T-helper 2 cell treated with Interferon-gamma antibody and Interleukin-4, amounts not matched to agents 5 μg/mL and 100 μg/mL, for 36 hours (primary cell): ENCODE measurements at places on chromosomes 11 and 22.

DNA sequence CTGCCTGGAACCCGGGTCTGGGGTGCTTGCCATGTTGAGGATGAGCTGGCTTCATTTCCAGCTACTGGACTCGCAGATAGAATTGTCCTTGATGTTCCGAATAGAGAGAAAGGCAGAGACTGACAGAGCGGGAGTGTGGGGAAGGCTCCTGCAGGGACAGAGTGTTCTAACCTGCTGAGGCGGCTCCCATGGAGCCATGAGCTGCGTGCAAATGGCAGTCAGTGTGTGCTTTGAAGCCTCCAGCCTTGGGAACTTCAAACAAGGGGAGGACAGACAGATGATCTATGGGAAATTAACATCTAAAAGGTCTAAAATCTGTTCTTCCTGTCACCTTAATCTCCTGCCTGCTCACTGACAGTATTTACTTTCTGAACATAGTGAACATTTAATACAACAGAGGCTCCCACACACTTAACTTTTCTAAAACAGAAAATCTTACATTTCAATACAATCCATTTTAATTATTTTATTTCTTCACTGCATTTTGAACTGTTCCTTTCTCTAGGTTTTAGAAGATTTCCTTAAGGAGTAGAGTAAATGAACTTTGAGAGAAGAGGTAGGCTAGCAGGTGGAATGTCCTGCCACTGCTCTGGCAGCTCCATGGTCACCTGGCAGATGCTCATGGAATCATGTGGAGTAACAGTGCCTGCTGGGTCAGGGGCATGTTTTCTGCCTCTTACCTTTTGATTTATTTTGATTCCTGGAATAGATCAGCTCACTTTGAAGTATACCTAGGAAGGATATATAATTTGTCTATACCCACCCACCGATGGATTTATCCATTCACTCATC lies 481.7 kb downstream of the NTM start:
- DNase-seq, result no peak

GRCh38 chr11:10454878-10455631 lies at the start of gene AMPD3:
Gene AMPD3, plus strand, starts transcription at chr11:10455264. Its CDS starts 6,256 bp downstream, at chr11:10461520.
- DNase-seq, result peak; percentile 75

- DNase-seq, result no peak
Observed at GRCh38 chr11:79362821-79363220, 78.0 kb downstream of the TENM4 start.

GRCh38 chr22:24847490-24847889 lies 41.5 kb downstream of the SGSM1 start:
- no peak for DNase-seq

GRCh38 chr11:27649800-27650199 lies 50.5 kb downstream of the BDNF start:
- no peak for DNase-seq

DNA sequence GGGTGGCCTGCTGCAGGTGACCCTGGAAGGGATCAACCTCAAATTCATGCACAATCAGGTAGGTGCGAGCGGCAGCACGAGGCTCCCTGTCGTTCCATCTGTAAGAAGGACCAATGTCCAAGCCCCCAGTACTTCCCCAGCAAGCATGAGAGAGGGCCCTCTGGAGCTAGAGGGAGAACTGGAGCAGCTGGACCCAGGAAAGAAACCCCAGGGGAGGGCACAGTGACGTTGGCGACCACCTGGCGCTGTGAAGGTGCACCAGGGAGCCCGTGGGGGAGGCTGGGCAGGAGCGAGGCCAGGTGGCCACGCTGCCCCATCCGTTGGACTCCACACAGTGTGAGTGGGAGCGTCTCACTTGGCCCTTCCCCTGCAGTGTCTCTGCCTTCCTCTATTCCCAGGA lies 28.0 kb downstream of the MYBPC3 start:
- DNase-seq, result no peak

DNA sequence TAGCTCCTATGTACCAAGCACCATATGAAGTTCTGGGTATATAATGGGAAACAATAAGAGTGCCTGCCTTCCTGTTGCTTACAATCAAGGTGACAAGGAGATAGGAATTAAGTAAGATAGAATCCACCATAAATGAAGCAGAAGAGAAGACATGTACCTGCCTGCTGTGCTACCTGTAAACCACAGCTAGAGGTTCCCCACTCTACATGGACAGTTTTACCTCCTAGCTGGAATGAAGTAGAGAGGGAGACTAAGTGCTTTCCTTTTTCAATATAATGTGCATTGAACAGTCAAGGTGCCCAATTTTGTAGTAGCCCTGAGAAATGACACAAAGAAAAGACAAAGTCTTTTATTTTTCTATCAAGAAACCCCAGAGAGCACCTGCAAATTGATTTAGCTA lies 984.6 kb downstream of the DLG2 start:
- no peak for DNase-seq

DNA sequence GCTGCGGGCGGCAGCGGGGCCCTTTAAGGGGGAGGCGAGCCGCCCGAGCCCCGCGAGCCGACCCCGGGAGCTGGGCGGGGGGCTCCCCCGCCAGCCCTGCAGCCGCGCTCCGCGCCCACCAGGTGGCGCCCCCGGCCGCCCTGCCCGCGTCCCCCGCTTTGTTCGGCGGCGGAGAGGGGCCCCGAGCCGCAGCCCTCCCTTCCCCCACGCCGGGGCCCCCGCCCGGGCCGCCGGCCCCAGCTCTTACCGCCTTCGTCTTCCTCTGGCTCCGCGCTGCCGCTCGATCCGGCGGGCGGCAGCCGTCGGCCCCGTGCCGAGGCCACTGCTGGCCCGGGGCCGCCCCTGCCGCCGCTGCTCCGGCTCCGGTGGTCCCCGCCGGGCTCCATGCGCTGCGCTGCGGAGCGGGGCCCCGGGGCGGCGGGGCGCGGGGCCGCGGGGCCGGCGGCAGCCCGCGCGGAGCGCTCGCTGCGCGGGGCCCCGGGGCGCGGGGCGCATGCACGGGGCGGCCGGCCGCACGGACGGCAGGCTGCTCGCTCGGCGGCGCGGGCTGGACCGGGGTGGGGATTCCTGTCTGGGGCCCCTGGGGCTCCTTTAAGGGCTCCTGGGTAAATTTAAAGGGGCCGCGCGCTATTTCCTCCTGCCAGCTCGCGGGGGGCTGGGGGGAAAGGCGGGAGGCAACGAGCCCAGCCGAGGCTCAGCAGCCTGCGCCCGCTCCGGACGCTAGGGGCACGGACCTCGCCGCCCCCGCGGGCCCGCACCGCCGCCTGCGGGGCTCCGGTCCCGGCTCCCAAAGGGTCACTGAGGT lies at the start of gene ZFTA:
TSS of gene ZFTA (minus strand) at position 539 of the 805 bp plus-strand sequence. CDS start at position 386, 153 bp downstream.
- peak; percentile 54 for DNase-seq

- DNase-seq, result no peak
Observed at GRCh38 chr11:134516529-134516928, 104.5 kb upstream of the B3GAT1 start.

- DNase-seq, result no peak
Observed at GRCh38 chr22:28398981-28399380, 280.7 kb downstream of the TTC28 start.

GRCh38 chr11:69317401-69318092 lies 23.6 kb downstream of the MYEOV start:
- no peak for DNase-seq

DNA sequence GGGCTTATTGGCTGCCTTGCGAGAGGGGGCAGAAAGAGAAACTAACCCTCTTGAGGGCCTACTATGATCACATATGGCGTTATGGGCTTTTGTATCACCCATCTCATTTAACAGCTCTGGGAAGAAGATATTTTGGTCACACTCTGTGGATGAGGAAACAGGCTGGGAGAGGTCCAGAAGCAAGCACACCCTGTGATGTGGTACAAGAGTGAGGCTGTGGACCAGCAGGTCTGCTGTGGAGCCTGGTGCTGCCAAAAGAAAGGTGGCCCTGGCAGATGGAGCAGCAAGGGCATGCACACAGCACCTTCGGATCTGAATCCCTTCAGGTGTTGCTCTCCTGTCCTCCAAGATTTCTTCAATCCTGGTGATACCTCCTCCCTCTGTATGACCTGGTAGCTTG lies 64.1 kb downstream of the KCNC1 start:
- DNase-seq, result no peak

DNA sequence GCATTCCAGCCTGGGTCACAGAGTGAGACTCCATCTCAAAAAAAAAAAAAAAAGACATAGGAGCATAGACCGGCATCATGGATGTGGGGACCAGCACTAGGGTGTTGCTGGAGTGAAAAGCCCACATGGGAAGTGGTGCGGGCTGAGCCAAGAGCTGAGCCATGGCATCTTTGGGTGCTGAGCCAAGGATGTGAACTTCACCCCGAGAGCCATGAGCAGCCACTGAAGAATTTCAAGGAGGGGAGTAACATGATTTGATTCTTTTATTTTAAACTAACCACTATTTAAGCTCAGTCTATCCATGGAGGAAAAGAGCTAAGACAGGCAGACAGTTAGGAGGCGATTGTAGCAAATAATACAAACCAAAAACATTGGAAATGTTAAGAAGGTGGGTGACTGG lies 57.4 kb downstream of the AHNAK start:
- DNase-seq, result no peak

- no peak for DNase-seq
Observed at GRCh38 chr11:15745266-15745665, 611.1 kb downstream of the SOX6 start.

DNA sequence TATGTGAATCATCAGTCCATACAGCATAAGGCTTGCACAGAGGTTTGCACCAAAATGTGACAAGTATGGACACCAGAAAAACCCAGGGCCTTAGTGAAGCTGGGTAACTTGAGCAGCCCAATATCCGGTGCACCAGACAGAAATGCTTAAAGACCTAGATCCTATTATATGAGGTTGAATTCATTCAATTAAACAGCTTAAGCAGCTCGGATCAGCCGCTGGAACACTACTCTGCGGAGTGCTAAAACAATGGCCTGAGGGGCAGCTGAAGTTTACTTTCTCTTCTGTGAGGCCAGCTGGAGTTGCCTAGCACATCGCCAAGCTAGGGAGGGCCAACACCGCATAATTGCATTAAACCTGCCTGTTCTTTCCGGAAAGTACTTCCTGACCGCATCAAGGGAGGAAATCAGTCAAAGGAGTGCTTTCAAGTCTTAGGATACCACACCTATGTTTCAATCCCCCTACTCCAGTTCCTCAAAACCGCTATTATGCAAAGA lies 17.0 kb upstream of the FAM181B start:
- DNase-seq, result no peak

- DNase-seq, result peak; percentile 15
Observed at GRCh38 chr11:113690619-113691569, 15.2 kb downstream of the TMPRSS5 start.

GRCh38 chr11:66218036-66218435 lies 50.4 kb upstream of the RAB1B start:
- DNase-seq, result no peak

DNA sequence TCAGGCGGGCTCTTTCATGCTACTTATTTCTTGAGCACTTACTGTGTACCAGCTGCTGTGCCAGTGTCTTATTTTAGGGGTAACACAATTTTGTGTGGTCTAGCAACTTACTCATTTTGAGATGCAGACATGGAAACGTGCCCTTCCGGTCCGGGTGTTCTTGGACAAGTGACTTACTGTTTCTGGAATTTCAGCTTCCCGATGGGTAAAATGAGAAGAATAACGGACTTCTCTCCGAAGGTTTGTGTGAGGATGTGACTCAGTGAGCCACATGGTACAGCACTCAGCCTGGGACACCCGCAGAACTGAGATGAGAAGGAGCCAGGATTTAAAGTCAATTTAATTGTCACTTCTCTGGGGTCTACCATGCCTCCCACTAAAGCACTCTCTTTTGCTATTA lies 114.5 kb upstream of the SYT13 start:
- DNase-seq, result no peak

DNA sequence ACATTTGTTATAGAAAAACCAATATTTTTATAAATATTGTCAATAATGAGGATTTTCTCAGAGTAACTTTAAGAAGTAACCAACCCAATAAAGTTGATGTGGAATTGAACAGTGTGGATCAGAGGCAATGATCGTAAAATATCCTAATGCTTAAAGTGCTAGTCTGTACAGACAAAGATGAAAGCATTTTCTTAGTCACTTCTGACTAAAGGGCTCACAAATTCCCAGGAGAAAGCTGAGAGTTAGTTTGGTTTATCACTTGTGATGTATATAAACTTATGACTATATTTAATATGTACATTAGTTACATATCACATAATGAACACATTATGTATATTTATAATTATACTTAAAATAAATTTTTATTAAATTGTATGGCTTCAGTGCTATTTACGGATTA lies 25.4 kb upstream of the DDI1 start:
- no peak for DNase-seq

DNA sequence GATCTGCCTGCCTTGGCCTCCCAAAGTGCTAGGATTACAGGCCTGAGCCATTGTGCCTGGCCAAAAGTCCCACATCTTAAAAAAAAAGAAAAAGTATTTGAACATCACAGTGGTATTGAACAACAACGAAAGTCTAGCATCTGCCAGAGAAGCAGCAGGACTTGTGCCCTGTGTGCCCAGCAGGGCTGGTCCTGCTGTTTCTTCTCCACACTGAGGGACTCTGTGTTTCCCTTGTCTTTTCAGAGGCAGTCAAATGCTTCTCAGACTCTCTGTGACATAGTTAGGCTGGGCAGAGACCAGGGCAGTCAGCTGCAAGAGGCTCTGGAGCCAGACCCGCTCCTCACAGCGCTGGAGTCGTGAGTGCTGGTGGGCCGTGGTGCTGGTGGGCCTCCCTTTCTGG lies 56.2 kb downstream of the SBF1 start:
- DNase-seq, result no peak

- DNase-seq, result peak; percentile 17
Observed at GRCh38 chr11:110345743-110346142, 49.3 kb upstream of the RDX start.

GRCh38 chr11:133896028-133896427 lies 50.7 kb upstream of the SPATA19 start:
- no peak for DNase-seq

DNA sequence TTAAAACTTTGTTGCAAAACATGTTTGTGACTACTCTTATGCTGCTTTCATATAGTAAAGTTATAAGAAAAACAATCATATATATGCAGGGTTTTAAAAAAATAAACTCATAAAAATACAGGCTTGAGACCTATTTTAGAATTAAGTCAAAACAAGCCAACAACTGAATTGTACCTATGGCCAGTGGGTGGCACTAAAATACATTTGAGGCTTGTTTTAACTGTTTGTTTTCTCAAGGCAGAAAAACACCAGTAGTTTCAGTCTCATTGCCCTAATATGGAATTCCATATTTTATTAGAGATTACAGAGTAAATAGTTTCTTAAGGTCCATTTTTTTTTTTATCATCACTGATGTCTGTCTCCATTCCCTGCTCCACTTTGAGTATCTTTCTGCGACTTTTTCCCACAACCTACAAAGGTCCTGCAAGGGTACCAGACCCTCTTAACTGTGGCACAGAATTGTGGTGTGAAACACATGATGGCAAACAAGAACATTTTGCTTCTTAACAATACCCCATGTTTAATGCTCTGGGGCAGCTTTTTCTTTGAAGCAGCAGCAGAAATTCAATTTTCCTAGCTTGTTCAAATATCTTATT lies 8.5 kb upstream of the CCDC89 start:
- DNase-seq, result no peak

- DNase-seq, result no peak
Observed at GRCh38 chr11:72520815-72521214, 86.5 kb upstream of the CLPB start.

DNA sequence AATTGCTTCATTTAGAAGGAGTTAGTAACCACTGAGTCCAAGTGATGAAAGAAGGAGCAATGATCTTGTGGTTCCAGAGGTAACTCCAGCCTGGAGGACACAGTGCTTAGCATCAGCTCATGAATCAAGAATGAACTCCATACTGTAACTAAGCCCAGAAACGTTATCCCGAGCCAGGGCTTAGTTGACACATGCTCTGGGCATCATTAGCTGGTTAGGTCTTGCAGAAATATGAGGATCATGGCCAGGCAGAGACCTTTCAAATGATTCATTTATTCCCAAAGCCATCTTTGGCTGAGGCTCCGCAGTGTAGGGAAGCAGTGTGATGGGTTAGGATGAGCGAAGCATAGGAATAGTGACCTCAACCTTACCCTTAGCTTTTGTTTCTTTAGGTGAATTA lies 277.4 kb downstream of the FAM76B start:
- no peak for DNase-seq
